ENCODE measurements at places on chromosomes 12 and 14. TPM values are rescaled to one million over a fixed set of nuclear protein-coding genes. Genes with fewer than 3 reads are reported as not detected.

RNFT2 gene
- 16.9 TPM for total RNA-seq

RPL10L gene
- total RNA-seq: not detected

IGF1 gene
- total RNA-seq: 2.3 TPM

RASSF3 gene
- 51.0 TPM for total RNA-seq

OR6C4 gene
- not detected for total RNA-seq

MED6 gene
- 66.6 TPM for total RNA-seq

- H3K4me3 ChIP-seq: no peak overlapping the region
- H3K36me3 ChIP-seq: no peaks in the 10 kb centered on the region
- no peaks in the 10 kb centered on the region for H3K4me1 ChIP-seq
- H3K27me3 ChIP-seq: no peaks in the 10 kb centered on the region
- no peak for DNase-seq
Measured at GRCh38 chr14:63241096-63241495, 36.9 kb downstream of the RHOJ start.

DNA sequence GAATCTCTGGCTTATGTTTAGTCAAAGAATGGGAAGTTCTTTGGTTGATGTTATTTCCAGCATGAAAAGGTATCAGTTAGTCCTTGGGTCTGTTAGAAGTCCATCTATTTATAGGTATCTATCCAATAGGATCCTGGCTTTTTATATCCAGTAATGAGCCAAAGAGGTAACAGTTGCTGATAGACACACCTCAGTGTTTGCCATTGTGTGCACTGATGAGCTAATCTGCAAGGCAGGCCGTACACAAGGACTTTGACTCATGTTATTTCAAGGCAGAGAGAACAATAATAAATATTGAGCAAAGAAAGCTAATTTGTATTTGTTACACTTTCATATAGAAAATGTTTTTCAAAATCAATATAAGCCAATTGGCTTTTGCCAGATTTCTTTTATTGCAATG lies 56.4 kb downstream of the GLT1D1 start:
- H3K4me3 ChIP-seq: no peak overlapping the region
- no peak overlapping the region for H3K27ac ChIP-seq
- DNase-seq: no peak

DNA sequence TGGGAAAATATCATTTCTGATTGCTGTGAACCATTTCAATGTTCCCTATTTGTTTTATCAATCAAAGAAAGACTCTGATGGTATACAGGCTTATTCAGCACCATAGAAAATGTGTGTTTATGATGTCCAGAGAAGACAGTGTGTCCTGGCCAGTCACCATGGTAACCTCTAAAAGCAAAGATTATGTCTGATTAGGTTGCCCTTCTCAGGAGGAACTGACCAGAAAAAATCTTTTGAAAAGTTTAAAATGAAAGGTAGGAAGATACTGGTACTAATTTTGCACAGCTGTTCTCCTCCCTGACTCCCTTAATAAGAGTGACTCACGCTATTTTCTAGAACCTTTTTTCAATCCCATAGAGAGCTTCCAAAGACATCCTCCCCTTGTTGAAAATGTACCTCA lies 391.8 kb upstream of the DCN start:
- no peak for DNase-seq
- H3K36me3 ChIP-seq: no peaks in the 10 kb centered on the region
- H3K27ac ChIP-seq: no peak overlapping the region
- H3K27me3 ChIP-seq: no peaks in the 10 kb centered on the region

DNA sequence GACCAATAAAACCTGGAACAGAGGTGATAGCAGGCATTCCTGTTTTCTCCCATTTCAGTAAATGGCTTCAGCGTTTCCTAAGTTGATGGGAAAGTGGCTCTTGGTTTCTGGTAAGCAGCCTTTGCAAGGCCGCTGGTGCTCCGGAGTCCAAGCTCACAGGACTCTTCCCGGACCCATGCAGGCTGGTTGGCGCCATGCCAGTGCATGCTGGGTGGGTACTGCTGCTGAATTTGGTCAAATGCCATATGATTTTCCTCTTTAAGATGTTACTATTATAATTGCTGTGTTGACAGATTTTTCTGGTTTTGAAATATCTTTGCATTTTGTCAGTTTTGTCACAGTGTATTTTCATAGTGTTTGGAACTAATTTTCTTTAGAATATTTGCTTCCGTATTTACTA lies 27.7 kb downstream of the PPP2R5C start:
- no peak overlapping the region for H3K27ac ChIP-seq
- peaks cover 26% of the 10 kb centered on the region for H3K4me1 ChIP-seq
- H3K36me3 ChIP-seq: peaks cover 14% of the 10 kb centered on the region
- no peaks in the 10 kb centered on the region for H3K27me3 ChIP-seq

DNA sequence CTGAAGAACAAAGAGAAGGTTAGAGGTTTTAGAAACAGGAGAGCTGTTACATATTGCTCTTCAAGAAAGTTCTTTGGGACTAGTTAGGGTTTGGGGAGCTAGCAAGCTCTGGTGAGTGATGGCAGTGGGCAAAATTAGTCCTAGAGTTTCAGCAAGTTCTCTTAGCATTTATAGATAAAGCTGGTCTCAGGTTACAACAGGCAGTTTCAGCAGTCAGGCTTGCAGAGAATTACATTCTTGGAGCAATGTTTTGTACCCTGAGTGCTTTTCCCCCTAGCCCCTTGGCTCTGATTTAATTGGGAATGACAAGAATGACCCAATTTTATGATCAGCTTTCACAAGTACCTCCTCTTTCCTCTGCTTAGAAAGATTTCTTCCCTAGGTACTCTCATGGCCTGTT lies 21.4 kb upstream of the EID3 start:
- H3K27me3 ChIP-seq: peaks cover 7% of the 10 kb centered on the region
- H3K36me3 ChIP-seq: peaks cover 4% of the 10 kb centered on the region
- H3K4me3 ChIP-seq: no peak overlapping the region
- no peak for DNase-seq
- no peak overlapping the region for H3K27ac ChIP-seq

GRCh38 chr12:113287899-113288282 lies 47.0 kb downstream of the SLC8B1 start:
- H3K4me3 ChIP-seq: no peak overlapping the region
- H3K27me3 ChIP-seq: no peaks in the 10 kb centered on the region

- no peaks in the 10 kb centered on the region for H3K36me3 ChIP-seq
- H3K27ac ChIP-seq: no peak overlapping the region
- H3K4me1 ChIP-seq: peaks cover 4% of the 10 kb centered on the region
- no peak overlapping the region for H3K4me3 ChIP-seq
Measured at GRCh38 chr12:6288235-6288634, 22.2 kb upstream of the PLEKHG6 start.

DNA sequence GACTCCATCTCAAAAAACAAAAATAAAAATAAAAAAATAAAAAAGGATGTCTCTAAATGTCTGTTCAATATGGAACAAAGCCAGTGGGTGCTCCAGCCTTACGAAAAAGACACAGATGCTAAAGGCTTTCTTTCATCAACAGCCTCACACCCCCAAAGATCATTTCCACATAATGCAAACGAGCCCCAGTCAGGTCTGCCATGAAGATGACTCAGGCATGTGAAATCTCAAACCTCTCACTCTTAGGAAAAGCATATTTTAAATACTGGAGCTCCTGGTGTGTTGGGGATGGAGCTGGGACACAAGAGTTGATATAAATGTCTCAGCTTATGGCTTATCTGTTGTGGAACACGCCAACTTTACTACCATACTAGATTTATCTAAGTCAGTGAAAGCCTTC lies 49.9 kb upstream of the PLXNC1 start:
- DNase-seq: no peak
- H3K4me3 ChIP-seq: no peak overlapping the region
- peaks cover 11% of the 10 kb centered on the region for H3K4me1 ChIP-seq
- no peaks in the 10 kb centered on the region for H3K36me3 ChIP-seq
- H3K27me3 ChIP-seq: peaks cover 25% of the 10 kb centered on the region

DNA sequence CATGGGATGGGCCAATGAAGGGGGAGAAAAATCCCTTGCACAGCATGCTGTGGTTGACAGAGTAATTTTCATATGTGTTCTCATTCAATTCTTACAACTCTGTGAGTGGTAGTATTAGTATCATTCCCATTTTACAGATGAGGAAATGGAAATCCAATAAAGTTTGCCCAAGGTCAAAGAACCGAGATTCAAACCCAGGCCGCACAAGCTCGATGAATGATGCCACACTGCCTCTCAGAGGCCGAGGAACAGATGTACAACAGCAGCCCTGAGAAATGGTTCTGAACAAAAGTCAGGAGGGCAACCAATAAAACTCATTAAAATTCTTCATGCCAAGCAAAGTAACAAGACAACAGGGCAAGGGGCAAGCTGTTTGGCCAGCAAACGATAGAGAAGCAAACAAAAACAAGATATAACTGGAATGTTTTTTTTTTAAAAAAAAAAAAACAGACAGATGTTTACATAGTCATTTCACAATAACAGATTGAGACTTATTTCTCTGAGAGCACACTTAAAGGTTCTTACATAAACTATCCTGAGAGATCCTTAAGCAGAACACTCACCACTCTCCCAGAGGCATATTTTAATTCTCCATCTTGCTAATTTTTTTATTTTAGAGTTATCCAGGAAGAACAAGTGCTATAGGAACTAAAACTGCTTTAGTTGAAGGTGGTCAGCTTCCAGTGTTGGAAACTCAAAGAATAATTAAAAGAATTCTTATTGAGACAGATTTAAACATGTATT lies 85.8 kb downstream of the EXOC5 start:
- no peak overlapping the region for H3K4me3 ChIP-seq
- H3K27ac ChIP-seq: no peak overlapping the region
- DNase-seq: no peak
- H3K27me3 ChIP-seq: peaks cover 16% of the 10 kb centered on the region

GRCh38 chr14:24338843-24339242 lies 948 bp downstream of the RIPK3 start:
- H3K4me1 ChIP-seq: peaks cover 25% of the 10 kb centered on the region
- DNase-seq: no peak
- peaks cover 4% of the 10 kb centered on the region for H3K36me3 ChIP-seq
- peak overlapping the region; percentile 85 for H3K4me3 ChIP-seq
- H3K27me3 ChIP-seq: peaks cover 17% of the 10 kb centered on the region
- H3K27ac ChIP-seq: no peak overlapping the region

DNA sequence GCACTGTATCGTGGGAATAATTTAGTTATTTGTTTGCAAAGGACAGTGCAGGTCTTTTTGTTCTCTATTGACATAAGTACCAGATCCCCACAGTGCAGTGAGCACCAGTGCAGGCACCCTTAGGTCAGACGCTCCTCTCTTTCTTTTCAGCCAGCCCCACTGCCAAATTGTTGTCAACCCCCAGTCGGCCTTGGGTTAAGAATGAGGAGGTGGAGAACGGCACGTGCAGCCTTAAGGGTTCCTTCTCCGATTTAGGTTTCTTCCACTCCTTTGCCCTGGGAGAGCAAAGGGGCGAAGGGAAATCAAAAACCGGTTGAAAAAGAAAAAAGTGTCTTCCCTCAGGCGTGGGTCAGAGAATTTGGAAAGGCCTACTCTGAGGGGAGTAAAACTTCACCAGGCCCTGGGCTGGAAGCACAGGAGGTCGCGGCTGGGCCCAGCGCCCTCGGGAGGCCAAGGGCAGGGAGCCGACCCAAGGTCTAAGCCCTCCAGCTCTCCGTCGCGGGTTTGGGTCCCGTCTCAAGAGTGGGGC lies 4.3 kb downstream of the PAX9 start:
- no peak for DNase-seq
- no peak overlapping the region for H3K4me3 ChIP-seq
- peaks cover 28% of the 10 kb centered on the region for H3K4me1 ChIP-seq
- H3K27me3 ChIP-seq: peaks cover 76% of the 10 kb centered on the region

DNA sequence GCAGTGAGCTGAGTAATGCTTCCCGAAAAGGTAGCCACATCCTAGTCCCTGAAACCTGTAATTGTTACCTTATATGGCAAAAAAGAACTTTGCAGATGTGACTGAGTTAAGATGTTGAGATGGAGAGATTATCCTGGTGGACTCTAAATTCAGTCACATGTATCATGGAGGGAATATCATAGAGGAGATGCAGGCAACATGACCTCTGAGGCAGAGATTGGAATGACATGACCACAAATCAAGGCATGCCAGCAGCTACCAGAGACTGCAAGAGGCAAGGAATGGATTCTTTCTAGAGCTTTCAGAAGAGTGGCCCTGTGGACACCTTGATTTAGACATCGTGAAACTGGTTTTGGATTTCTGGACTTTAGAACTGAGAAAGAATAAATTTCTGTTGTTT lies 18.5 kb downstream of the SLC38A6 start:
- DNase-seq: no peak
- no peak overlapping the region for H3K4me3 ChIP-seq
- H3K27ac ChIP-seq: no peak overlapping the region

DNA sequence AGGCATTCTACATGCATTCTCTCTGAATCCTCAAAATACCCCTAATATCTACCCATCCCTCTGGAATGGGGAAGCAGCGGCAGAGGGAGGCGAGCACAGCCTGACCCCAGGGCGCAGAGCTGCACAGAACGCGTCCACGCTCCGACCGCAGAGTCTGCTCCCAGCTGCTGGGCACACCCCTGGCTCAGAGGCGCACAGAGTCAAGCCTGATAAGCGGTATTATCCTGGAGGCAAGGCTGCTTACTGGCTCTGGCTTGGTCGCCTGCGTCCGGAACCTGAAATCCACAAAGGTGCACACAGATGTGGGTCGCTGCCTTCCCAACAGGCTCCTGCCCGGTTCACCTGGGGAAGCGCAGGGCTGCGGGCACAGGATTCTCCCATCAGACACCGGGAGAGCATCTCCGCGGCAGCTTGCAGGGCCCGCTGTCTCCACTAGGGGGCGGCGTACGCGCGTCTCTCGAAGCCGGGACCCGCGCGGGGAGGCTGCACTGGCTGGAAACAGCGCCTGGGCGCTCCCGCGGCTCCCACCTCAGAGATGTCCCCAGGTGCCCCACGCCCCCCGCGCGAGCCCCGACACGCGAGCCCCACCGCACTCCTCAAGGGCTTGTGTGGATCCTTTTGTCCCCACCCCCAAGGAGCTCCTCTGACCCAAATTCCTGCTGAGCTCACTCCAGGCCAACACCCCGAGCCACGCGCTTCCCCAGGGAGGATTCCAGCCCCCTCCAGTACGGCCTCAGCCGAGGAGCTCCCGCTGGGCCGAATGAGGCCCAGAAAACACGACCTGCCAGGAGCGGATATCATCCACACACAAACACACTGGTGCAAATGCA lies 120.1 kb upstream of the FZD10 start:
- H3K27ac ChIP-seq: no peak overlapping the region

DNA sequence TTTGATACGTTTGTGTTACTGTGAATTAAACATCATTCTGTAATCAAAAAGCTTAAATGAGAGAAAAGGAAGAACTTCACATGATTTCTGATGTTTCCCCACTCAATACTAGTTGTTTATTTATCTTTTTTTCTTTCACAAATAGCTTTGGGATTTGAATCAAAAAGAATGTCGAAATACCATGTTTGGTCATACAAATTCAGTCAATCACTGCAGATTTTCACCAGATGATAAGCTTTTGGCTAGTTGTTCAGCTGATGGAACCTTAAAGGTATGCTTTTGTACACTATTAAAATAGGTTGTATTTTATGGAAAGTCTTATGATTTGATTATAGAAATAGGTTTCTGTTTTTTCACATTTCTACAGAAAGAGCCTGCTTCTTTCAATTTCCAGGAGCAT lies 41.5 kb downstream of the APAF1 start:
- H3K27me3 ChIP-seq: no peaks in the 10 kb centered on the region
- peaks cover 13% of the 10 kb centered on the region for H3K36me3 ChIP-seq
- no peak for DNase-seq
- no peak overlapping the region for H3K27ac ChIP-seq

GRCh38 chr14:52377940-52378339 lies 63.8 kb downstream of the PTGER2 start:
- no peak for DNase-seq
- H3K27me3 ChIP-seq: no peaks in the 10 kb centered on the region
- H3K27ac ChIP-seq: no peak overlapping the region
- peaks cover 13% of the 10 kb centered on the region for H3K4me1 ChIP-seq
- H3K36me3 ChIP-seq: no peaks in the 10 kb centered on the region
- H3K4me3 ChIP-seq: no peak overlapping the region

- H3K4me3 ChIP-seq: no peak overlapping the region
- H3K36me3 ChIP-seq: peaks cover 7% of the 10 kb centered on the region
- no peaks in the 10 kb centered on the region for H3K27me3 ChIP-seq
Measured at GRCh38 chr14:99393059-99393655, 87.5 kb downstream of the SETD3 start.
